Retina (tissue), 1 donor: ENCODE measurements at places on chromosomes 1 and 21.
A peak's percentile ranks its signal among the peaks of the same experiment; 100 is the strongest.

GRCh38 chr1:11358984-11359383, 86.0 kb downstream of the UBIAD1 start:
- DNase-seq, result peak; percentile 53

GRCh38 chr1:39788758-39789570, at the start of gene BMP8B:
BMP8B (minus strand) TSS chr1:39788865; CDS start chr1:39788485, 380 bp downstream.
- DNase-seq, result peak; percentile 44

- DNase-seq, result no peak
Measured at GRCh38 chr1:87418048-87418447, 89.4 kb downstream of the LMO4 start.

DNA sequence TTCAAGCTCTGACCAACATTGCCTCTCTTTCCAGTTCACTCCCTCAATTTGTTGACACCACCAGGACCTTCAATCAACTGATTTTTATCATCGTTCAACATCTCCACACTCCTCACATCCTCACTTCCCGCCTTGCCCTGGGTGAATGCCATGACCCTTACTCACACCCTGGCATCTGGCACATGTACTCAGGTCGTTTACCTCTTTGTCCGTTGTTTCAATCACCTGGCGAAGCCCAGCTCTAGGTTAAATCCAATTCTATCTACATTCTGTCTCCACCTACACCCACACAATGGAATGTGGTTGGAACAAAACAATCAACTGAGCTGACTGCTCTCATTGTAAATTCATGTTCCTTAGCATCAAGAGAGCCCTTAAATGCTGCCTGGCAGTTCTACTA, 24.2 kb upstream of the TBX15 start:
- no peak for DNase-seq

DNA sequence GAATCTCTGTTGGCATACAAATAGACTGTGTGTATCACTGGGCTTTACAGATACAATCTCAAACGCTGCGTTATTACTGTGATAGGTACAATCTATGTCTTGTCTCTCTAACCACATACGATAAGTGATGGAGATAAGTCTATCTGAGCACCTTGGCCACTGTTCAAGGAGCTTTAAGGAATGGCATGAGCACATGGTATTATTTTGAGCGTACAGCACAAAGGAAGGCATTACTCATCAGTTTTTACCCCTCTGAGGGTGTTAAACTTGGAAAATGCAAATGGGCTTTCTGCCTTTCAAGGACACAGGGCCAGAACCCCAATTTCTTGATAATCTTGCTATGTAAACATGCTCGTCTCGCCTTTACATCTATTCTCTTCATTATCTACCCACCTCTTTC, 11.6 kb upstream of the SIPA1L2 start:
- DNase-seq, result no peak

GRCh38 chr1:223538981-223539380, 126.5 kb downstream of the CAPN8 start:
- DNase-seq, result no peak

- DNase-seq, result no peak
Measured at GRCh38 chr1:6133146-6133895, 46.8 kb downstream of the CHD5 start.

DNA sequence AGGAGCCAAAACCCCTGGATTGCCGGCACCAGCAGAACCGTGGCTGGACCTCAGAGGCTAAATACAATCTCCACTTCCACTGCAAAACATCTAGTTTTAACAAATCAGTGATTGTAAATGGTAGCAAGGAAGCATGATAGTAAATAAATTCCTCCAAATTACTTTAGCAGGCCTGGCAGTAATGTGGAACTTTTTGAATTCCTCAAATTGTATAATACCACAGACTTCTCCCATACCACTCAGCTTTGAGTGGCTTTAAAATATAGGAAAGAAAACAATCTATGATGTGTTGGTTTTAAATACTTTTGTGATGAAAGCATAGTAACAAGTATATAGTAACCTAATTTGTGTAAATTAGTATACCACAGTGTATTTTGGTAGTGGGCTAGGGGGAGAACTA, 34.1 kb downstream of the NIBAN1 start:
- DNase-seq, result no peak

DNA sequence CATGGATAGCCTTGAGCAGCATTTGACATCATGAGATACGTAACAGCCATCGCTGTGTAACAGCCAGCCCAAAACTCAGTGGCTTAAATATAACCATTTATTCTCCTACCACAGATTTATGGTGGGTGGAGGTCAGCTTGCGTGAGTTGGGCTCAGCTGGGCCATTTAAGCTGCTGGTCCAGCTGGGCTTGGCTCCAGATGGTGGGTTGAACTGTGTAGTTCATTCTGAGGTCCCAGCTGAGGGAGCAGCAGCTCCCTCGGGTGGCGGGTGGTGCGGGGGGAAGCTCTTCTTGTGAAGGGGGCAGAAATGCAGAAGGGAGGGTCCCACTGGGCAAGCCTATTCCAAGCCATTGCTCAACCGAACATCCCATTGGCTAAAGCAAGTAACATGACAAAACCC, 75.9 kb downstream of the IGSF21 start:
- DNase-seq, result peak; percentile 37

- no peak for DNase-seq
Measured at GRCh38 chr1:39540504-39541031, 36.0 kb downstream of the PABPC4 start.

DNA sequence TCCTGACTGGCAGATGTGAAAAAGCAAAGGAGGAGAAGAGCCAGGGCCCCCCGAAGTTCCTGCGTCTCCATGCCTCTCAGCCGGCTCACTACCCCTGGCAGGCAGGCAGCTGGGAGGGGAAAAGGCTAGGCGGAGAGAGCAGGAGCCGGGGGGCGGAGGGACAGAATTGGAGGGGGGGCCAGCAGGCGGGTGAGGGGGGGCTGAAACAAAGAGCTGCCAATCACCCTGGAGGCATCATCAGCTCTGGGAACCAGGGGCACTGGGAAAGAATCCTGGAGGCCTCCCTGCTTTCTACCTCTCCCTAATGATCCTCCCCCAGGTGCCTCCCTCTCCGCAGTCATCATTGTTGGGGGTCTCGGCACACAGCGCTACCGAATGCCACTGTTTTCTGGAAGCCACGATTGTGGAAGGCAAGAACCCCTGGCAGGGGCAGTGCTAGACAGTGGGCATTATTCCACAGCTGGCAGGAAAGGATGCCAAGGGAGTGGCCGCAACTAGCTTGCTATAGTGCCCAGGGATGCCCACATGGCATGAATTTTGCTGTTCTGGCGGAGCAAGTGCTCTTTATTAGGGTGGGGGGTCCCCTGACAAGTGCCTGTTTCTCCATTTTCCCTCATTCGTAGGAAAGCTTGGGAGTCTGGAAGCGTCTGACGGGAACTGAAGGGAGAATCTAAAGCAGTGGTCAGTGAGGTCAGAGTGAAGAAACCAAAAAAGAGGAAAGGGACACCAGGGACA, at the start of gene THBS3:
Gene THBS3, minus strand, starts transcription at position 92 of the 735 bp plus-strand sequence. Its CDS starts 21 bp downstream, at position 71.
- DNase-seq, result peak; percentile 81

- DNase-seq, result no peak
Measured at GRCh38 chr1:179146476-179146875, 64.6 kb downstream of the TOR3A start.

DNA sequence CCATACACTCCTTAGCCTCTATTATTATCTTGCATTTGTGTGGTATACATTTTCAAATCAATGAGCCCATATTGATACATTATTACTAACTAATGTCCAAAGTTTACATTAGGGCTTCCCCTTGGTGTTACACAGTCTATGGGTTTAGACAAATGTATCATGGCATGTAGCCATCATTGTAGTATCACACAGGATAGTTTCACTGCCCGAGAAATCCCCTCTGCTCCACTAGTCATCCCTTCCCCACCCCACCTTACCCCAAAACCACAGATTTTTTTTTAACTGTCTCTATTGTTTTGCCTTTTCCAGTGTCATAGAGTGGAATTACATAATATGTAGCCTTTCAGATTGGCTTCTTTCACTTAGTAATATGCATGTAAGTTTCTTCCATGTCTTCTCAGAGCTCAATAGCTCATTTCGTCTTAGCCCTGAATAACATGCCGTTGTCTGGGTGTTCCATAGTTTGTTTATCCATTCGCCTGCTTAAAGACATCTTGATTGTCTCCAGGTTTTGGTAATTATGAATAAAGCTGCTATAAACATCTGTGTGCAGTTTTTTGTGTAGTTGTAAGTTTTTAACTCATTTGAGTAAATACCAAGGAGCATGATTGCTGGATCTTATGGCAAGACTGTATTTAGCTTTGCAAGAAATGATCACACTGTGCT, 86.4 kb upstream of the LYST start:
- no peak for DNase-seq

- no peak for DNase-seq
Measured at GRCh38 chr1:61183471-61184039, 101.2 kb downstream of the NFIA start.
